Activated T-cell treated with anti-CD3 and anti-CD28 coated beads for 48 hours (primary cell): ENCODE measurements at places on chromosomes 3 and 15.

DNA sequence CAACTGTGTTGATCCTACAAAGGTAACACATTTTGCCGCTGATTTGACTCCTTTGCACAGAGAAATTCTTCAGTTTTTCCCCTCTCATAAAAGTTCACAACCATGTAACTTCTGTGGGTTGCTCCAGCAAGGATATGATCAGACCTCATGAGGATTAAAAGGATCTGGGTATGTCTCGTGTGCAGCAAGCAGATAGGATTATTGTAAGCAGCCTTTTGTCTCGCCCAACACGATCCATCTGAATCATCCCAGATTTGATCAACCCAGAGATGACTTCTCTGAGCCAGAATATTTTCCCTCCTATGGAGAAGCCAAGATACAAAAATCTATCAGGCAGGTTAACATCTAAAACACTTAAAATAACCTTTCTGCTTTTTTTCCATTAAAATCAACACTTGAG is 12.8 kb upstream of the BNIP2 start:
- DNase-seq: no peak

DNA sequence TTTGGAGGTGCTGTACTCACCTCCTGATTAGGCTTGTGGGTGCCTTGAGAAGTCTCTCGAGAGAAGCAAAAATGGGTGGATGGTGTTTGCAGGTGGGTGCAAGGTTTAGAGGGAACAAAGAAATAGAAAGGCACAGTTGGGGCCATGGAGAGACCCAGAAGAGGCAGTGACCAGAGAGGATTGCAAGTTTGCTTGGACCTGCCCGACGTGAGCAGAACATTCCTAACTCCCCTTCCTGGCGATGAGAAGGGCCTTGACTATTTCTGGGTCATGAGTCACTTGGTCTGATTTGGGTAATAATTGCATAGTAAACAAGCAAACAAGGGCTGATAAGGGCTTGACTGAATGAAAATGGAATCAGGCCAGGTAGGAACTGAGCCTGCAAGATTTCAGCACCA is 7.0 kb upstream of the CTSH start:
- no peak for DNase-seq

GRCh38 chr3:13219902-13220296 is 146.7 kb upstream of the IQSEC1 start:
- no peak for DNase-seq

DNA sequence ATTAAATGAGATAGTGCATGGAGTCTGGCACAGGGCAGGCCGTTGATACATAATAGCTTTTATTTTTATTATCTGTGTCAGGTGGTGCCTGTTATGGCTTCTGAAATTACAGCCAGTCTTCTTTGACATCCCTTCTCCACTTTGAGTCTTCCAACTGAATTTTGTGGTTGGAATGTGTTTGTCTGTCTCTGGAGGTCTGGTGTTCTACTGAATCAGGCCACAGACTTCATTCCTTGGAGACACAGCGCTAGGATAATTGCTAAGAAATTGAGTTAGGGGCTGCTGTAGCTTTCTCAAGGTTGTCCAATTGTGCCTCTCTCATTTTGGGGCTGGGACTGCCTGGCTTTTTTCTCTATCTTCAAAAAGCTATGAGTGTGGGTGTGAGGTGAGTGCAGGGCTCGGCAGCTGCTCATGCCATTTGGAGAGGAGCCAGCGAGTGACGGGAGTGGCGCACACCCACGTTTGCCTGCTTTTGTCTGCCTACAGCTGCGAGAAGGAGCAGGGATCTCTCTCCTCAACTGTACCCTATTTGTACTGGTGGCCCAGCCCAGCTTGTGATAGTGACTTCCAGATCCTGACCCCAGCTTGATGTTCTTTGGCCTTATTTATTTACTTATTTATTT is 49.8 kb upstream of the SYN2 start:
- no peak for DNase-seq

DNA sequence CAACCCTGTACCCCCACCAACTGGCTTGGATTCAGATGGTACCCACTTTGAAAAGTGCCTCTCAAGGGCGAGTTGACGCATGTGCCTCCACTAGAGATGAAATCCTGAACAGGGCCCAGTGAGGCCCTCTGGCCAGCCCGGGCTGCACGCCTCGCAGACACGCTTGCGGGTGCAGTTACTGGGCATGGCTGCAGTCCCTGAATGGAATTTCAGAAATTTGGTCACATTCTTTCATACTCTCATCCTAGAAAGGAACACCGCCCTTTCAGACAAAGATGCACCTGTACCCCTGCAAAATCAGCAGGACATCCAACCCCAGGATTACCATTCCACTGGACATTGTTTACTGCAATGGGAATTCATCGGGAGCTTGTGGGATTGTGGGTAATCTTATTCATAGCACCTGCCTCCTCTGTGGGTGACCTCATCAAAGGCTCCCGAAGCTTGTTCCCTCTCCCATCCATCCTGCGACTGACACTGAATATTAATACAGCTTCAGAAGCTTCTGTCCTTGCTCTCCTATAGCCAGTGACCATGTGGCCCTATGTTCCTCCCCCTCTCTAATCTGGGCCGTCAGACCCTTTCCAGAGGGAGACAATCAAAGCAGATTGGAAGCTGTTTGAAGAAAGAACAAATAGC is 42.5 kb upstream of the TPM1 start:
- DNase-seq: no peak
